ENCODE measurements at places on chromosomes 13 and 19.

DNA sequence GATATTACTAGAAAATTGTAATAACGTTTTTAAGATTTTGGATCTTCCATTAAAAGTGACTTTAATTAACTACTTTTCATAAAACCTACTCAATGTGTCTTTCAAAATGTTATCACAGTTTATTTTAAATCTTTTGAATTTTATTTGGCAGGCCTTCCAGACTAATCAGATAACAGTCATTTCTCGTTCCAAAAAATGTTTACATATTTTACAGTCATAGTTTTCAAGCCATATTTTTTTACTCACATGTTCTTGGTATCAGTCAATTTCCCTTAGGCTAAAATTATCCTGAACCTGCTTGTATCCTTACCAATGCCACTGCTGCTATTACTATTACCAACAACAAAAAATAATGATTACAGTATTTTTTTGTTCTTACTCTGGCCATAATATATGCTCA, 1783.5 kb downstream of the SLITRK5 start:
- DNase-seq = no peak

DNA sequence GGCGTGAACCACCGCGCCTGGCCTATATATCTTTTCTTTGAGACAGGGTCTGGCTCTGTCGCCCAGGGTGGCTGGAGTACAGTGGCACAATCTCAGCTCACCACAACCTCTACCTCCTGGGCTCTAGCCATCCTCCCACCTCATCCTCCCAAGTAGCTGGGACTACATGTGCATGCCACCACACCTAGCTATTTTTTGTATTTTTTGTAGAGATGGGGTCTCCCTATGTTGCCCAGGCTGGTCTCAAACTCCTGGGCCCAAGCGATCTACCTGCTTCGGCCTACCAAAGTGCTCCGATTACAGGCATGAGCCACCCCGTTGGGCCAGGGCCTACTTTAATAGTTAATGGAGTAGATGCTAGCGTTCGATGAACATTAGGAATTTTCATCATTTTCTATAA, 3.4 kb downstream of the TNPO2 start:
- no peak for DNase-seq

DNA sequence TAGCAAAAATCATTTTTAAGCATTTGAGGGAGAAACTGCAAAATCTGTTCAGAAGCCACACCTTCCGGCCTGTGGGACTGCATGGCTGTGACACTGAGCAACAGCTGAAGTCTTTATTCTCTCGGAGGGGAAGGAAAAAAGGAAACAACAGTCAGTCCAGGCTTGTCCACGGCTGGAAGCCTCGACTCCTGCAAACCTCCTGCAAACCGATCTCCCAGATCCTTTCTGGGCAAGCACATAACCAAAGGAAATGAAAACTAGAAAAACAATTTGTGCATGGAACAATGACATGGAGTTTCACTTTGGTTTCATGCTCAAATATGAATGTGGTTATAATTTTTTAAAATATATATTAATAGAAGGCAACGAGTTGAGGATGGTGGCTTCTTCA, 1.0 kb downstream of the COL4A1 start:
- DNase-seq = no peak

GRCh38 chr13:111542530-111543341, 222.3 kb downstream of the TEX29 start:
- peak; percentile 96 for DNase-seq

DNA sequence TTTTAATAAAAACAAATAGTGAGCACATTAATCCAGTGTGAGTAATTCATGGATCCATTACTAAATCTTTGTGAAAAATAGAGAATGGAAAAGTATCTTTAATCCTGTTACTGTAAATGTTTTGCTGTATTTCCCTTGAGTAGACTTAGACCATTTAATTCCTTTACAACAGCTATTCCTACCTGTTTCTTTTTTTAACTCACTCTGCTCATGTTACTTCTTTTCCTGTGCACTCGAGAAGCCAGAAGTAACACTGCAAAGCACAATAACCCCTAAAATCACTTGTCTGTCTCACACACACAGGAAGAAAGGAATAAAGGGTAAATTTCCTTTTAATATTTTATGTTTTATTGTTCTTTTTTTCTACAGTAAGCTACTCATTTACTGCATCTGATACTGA, 244.3 kb downstream of the SHISA2 start:
- DNase-seq = no peak

- DNase-seq = no peak
These were observed 60.9 kb downstream of the ACSBG2 start for GRCh38 chr19:6196361-6196760.

Measured in left lobe of liver (tissue), 2 donors.